ENCODE measurements at places on chromosomes 1 and 21.

DNA sequence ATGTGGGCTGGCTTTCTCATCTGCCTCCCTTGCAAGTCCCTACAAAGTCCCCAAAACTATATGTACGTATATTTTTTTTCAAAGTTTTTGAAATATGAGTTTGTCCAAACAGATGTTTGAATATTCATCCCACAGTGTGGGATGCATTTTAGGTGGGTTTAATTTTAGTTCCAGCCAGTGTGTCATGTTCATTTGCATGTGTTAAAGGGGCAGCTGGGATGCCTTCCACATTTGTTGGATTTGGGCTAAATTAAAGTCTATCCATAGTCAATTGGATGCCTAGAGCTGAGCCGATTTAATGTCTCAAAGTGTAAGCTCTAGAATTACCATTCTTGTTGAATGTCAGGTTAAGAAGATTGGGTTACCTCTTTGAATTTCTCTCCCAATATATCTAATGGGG, 139.2 kb downstream of the GALNT2 start:
- no peak for DNase-seq

GRCh38 chr1:12177156-12177998, 10.6 kb downstream of the TNFRSF1B start:
- no peak for DNase-seq

DNA sequence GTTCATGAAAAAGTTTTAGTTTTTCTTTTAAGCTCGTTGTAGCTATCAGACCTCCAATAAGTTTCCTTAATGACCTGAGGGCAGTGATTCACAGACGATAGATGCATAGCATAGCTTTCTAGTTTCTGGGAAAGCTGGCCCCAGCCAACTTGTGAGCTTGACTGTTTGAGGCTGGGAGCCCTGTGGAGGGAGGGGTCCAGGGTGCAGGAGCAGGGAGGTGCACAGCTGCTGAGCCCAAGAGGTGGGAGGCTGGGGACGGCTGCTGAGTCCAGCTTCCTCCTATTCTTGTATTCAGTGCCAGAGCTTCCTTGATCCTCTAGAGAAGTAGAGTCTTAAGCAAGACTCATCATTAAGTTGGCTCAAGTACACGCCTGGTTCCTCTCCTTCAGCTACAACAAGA, 11.0 kb upstream of the AVPR1B start:
- no peak for DNase-seq

- DNase-seq: no peak
Measured at GRCh38 chr1:24961334-24961733, 31.3 kb upstream of the RUNX3 start.

DNA sequence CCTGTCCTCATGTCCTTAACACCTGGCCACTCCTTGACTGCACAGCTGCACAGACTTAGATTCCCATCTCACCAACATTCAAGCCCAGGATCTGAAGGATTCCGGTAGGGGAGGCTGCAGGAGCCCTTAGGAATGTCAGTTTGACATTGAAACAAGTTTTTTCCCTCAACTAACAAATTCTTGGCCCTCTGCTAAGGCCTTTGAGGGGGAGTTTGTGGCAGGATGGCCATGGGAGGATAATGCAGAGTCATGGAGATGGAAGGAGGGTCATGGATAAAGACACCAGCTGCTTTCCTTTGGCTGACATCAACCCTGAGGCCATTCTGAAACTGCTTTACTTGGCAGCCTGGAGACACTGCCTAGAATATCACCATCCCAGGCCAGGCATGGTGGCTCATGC, 63.4 kb upstream of the PPP2R5A start:
- no peak for DNase-seq

DNA sequence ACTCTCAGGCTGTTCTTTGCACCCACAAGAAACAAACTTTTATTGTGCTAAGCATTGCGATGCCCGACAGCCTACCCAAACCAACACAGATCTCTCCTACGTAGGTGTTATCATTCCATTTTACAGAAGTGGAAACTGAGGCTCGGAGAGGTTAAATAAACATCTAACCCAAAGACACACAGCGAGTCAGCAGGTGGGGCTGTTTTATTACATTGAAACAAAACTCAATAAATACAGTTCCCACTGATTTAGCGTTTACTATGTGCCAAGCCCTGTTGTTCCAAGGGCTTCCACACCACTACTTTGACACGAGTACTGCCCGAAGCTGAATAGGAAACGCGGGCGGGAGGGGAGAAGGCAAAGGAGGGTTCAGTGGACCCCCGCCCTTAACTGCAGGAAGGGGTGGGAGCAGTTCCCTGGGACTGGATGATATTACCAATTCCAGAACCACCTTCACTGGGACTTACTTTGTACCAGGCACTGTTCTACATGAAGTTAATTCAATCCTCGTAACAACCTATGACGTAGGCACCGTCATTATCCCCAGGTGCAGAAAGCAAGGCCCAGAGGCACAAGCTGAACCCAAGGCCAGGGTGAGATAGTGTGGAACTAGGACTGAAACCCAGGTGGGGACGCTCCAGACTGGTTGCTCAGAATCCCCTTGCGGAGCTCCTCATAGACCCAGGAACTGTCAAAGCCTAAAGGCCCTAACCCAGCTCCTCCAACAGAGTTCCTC, 19.3 kb upstream of the ALDH4A1 start:
- DNase-seq: no peak

DNA sequence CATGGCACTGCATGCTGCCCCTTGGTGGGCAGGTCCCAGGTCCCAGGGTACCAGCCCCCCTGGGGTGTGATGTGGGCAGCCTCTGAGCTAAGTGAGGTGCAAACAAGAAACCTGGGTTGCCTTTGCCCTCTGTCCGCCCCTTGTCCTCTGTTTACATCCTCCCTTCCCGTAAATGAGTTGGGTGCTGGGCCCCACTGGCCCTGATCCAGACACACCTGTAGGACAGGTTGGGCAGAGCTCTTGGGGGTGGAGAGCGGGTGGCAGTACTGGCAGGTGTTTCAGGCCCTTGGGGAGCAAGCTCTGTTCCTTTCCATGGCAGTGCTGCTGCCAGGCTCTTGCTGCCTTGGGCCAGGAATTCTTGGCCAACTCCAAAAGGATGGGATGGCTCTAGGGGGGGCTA, 35.8 kb downstream of the ELF3 start:
- DNase-seq: no peak

- DNase-seq: no peak
Measured at GRCh38 chr1:85240174-85240601, 19.3 kb downstream of the C1orf52 start.

- no peak for DNase-seq
Measured at GRCh38 chr1:35568975-35569395, 4.1 kb upstream of the TFAP2E start.

DNA sequence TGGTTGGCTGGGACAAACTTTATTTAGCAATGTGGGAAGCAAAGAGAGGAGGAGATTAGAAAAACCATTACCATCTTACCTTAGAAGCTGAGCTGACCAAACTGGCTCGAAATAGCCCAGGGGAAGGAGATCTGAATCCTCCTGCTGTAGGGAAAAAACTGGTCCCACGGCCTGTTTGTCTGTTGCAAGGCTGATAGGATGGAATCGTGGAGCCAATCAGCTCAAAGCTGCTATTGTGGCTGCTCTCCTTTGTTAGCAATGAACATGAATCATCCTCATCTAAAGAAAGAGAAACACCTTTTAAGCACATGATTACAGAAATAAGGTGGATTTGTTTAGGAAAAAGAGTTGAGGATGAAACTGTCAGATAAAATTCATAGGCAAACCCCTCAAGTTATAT, 21.5 kb downstream of the CLSPN start:
- DNase-seq: no peak

DNA sequence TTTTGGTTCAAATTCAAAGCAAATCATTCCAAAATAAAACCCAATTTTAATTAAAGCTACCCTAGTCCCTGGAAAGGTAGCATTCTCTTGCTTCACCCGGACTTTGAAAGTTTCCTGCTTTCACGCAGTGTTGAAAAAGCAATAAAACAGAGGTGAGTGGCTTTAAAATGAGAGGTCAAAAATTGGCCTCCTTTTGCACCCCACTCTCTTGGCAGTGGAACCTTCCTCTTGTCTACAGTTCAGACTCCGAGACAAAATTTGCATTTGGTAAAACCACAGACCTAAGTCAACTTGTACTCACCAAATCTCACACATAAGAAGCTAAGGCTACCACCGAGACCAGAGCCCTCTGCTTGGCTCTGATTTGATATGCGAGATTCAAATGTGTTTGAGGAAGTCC, 252.7 kb downstream of the TTLL7 start:
- DNase-seq: no peak

GRCh38 chr1:116886291-116886878, 23.3 kb upstream of the PTGFRN start:
- DNase-seq: no peak

DNA sequence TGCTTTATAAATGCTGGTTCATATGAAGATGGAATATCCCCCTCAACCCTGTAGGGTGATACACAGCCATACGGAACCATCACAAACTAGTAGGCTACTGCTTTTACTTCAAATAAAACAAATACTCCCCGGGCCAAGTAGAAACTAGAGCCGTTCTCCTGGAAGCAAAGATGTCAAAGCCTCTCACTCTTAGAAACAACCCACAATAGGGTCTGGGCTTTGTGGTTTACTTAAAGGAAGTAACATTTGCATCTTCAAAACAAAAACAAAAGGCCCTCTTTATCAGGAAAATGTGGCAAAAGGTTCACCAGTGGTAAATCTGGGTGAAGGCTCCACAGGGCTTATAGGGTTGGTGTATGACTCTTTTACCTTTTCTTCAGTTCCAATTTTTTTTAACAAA, 49.8 kb downstream of the HLCS start:
- DNase-seq: no peak

DNA sequence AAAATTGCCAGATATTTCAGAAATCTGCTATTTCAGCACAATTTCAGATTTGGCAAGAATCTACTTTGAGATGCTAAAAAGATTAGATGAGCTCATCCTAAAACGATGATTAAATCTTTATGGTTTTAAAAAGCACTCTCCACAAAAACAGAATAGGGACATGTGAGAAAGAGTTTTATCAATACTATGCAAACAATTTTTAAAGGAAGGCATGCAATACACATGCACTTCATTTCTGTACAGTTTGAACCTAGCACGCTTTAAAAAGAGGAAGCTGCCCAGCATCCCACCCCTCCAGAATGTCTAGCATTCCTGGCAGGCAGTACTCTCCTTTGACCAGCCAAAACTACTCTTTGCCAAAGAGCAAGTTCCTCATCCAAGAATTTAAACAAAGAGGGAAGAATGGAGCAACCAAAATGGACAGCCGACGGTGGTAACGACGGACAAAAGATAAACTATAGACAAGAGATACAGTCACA, 1.3 kb downstream of the ARHGAP29 start:
- DNase-seq: no peak

GRCh38 chr1:20727746-20728316, 4.7 kb downstream of the SH2D5 start:
- DNase-seq: no peak

DNA sequence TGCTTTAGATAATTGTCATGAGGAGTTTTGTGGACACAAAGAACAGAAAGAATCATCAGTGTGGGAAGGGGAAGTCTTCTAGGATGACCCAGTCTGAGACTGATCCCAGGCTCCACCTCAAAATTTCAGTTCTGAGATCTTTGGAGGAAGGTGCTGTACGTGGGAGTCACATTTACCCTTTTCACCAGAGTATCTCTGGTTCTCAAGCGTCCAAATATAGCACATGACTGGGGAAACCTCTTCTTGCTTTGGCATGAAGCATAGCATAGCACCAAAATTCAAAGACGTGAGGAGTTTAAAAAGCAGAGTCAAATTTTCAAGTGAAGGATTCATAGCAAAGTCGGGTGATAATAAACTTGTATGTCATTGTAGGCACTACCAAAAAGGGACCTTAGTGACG, 96.5 kb downstream of the LRRC53 start:
- DNase-seq: no peak

- no peak for DNase-seq
Measured at GRCh38 chr1:235006132-235006721, 122.4 kb downstream of the TOMM20 start.

GRCh38 chr1:2535455-2535854, 5.4 kb upstream of the HES5 start:
- DNase-seq: no peak

Measured in activated B cell treated with CpG ODN at 0.5 μM for 24 hours (primary cell).